Esophagus squamous epithelium (tissue), 5 donors: ENCODE measurements at places on chromosomes 5 and 9. TPM values are rescaled to one million over a fixed set of nuclear protein-coding genes. Genes with fewer than 3 reads are reported as not detected.

DNA sequence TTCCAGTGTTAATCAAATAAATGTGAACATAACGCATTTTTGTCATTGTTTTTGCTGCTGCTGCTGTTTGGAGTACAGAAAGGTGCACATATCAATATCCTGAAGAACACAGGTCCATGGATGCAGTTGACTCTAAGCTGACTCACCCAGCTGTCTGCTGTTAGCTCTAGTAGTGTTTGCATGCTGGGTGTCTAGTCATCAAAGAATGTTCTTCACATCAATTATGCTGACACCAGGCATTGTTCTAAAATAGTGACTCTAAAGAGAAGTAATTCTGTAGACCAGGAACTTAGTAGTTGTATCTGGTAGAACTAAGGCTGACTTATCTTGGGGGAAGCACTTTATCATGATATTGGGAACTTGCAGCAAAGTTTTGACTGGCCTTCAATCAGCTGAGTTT, 55.7 kb upstream of the DPYSL3 start:
- DNase-seq, result no peak

- DNase-seq, result no peak
Observed at GRCh38 chr9:106326493-106326892, 536.5 kb upstream of the ZNF462 start.

- DNase-seq, result no peak
Observed at GRCh38 chr5:1787472-1788047, 12.1 kb downstream of the MRPL36 start.

DNA sequence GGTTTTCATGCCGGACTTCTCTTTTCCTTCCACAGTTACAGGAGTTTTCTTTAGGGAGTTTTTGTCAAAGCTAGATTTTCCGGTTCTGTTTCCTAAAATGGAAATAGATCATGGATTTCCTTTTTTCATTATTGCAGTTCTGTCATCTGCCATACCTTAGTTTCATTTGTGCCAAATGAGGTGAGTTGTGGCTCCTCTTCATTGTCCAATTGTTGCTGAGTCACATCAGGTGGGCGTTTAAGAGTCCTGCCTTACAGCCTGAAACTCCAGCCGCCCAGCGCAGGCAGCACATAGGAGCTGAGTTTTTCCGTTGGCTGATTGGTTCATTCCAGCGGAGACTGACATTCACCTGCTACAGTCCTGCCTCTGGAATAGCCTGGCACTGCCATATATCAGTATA, 14.1 kb downstream of the SLC25A25 start:
- DNase-seq, result no peak

GRCh38 chr9:88198341-88198807, 60.1 kb upstream of the SPATA31C2 start:
- no peak for DNase-seq

The PFN3 gene
- total RNA-seq, result 2.0 TPM

The GLRA1 gene
- not detected for total RNA-seq

- DNase-seq, result no peak
Observed at GRCh38 chr5:110900829-110901228, 162.0 kb downstream of the SLC25A46 start.

- DNase-seq, result no peak
Observed at GRCh38 chr9:81595887-81596543, 93.3 kb downstream of the TLE1 start.
